ENCODE measurements at places on chromosomes 1 and 21. TPM values are rescaled to one million over a fixed set of nuclear protein-coding genes. Genes with fewer than 3 reads are reported as not detected.

HSD3B2 gene
- total RNA-seq, result not detected

CFHR4 gene
- not detected for total RNA-seq

DIRAS3 gene
- 0.99 TPM for total RNA-seq

MAP3K7CL gene
- 50.9 TPM for total RNA-seq

GLIS1 gene
- 0.81 TPM for total RNA-seq
